ENCODE measurements at places on chromosomes 12 and 14. TPM values are rescaled to one million over a fixed set of nuclear protein-coding genes. Genes with fewer than 3 reads are reported as not detected.
A peak's percentile ranks its signal among the peaks of the same experiment; 100 is the strongest.

DNA sequence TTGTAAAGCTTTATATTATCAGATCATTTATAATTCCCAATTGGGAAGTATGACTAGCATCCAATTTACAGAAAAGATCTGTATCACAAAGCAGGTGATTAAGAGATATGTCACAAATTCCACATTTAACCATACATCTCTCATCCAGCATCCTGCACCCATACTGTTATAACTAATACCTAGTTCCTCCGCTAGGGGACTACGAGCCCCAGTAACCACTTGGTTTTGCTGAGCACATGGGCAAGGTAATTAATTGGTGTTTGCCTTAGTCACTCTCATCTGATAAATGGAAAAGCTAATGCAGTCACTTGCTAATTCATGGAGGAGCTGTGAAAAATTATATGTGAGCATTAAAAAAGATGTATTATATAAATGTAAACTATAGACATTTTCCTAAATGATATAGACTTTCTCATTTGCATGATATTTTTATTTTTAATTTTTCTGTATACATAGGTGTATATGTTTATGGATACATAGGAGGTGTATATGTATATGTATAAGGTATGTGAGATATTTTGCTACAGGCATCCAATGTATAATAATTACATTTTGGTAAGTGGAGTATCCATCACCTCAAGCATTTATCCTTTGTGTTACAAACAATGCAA is 1031.8 kb downstream of the GALC start:
- H3K27me3 ChIP-seq: no peaks in the 10 kb centered on the region
- H3K36me3 ChIP-seq: no peaks in the 10 kb centered on the region
- DNase-seq: no peak

The NTS gene
- total RNA-seq: not detected

- H3K4me3 ChIP-seq: no peak overlapping the region
- DNase-seq: no peak
- peaks cover 11% of the 10 kb centered on the region for H3K36me3 ChIP-seq
- no peaks in the 10 kb centered on the region for H3K27me3 ChIP-seq
Observed at GRCh38 chr12:62533755-62534107, 67.1 kb downstream of the MON2 start.

The OASL gene
- not detected for total RNA-seq

DNA sequence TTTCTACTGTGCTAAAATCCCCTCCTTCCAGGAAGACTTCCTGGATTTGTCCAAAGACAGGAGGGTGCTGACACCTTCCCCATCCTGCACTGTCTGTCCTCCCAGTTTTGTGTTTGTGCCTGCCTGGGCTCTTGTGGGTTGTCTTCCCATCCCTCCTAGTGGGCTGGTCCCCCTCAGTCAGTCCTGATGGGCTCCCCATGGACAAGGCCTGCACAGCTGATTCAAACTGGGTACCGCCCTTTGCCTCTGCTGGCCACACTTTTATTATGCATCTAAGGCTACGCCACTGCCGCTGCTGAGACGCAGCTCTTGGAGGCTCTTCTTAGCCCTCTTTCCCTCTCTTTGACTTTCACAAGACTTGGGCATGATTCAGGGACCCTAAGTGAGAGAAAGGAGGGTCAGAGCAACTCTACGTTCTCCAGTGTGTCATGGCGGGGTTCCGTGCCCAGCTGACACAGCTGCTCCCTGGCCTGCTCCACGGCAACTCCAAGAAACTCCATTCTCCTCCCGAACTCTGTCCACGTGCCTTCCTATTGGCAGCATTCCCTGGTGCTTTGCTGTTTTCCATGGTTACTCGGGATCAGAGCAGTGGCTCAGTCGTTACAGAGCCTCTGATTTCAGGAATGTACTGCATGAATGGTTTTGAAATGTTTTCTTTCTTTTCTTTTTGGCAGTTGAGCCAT is 3.8 kb upstream of the KRT85 start:
- H3K27ac ChIP-seq: peak overlapping the region; percentile 81
- H3K36me3 ChIP-seq: peaks cover 2% of the 10 kb centered on the region
- peaks cover 24% of the 10 kb centered on the region for H3K4me1 ChIP-seq
- peaks cover 19% of the 10 kb centered on the region for H3K27me3 ChIP-seq
- no peak for DNase-seq

DNA sequence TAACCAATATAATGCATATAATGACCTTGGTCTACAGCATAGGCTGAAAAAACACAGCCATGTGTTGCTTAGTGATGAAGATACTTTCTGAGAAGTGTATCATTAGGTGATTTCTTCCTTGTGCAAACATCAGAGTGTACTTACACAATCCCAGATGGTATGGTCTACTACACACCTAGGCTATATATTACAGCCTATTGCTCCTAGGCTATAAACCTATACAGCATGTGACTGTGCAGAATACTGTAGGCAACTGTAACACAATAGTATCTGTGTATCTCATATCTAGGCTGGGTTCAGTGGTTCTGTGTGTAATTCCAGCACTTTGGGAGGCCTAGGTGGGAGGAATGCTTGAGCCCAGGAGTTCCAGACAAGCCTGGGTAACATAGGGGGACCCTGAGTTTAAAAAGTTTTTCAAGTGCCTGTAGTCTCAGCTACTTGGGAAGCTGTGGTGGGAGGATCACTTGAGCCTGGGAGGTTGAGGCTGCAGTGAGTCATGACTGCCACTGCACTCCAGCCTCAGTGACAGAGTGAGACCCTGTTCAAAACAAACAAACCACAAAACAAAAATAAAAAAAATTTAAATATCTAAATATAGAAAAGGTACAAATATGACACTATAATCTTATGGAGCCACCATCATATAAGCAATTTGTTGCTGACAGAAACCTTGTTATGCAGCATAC is 66.6 kb downstream of the GRIP1 start:
- no peak overlapping the region for H3K27ac ChIP-seq
- peaks cover 2% of the 10 kb centered on the region for H3K4me1 ChIP-seq
- H3K27me3 ChIP-seq: no peaks in the 10 kb centered on the region
- DNase-seq: no peak
- H3K36me3 ChIP-seq: no peaks in the 10 kb centered on the region

Measured in chondrocyte (in vitro differentiated cells).